ENCODE measurements at places on chromosomes 12 and 14. TPM values are rescaled to one million over a fixed set of nuclear protein-coding genes. Genes with fewer than 3 reads are reported as not detected.

The GDF11 gene
- 2.0 TPM for total RNA-seq

The VWF gene
- total RNA-seq: under 0.01 TPM

DNA sequence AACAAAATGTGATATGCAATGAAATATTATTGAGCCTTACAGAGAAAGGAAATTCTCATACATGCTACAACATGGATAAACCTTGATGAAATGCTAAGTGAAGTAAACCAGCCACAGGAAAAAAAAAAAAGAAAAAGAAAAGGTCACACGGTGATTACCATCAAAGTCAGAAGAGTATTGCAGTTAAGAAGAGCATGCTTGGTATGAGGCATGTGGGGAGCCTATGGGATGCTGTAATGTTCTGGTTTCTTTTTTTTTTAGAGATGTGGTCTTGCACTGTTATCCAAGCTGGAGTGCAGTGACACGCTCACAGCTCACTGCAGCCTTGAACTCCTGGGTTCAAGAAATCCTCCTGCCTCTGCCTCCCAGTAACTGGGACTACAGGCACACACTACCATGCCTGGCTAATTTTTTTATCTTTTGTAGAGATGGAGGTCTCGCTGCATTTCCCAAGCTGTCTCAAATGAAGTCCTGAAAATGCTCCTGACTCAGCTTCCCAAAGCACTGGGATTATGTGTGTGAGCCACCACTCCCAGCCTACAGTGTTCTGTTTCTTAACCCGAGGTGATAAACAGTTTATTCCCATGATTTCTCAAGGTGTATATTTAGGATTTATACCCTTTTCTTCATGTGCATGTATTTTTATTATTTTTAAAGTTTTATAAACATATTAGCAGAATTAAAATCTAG is 96.2 kb downstream of the SEC23A start:
- no peak for DNase-seq

- DNase-seq: no peak
Observed at GRCh38 chr12:94582591-94582990, 67.8 kb downstream of the TMCC3 start.

DNA sequence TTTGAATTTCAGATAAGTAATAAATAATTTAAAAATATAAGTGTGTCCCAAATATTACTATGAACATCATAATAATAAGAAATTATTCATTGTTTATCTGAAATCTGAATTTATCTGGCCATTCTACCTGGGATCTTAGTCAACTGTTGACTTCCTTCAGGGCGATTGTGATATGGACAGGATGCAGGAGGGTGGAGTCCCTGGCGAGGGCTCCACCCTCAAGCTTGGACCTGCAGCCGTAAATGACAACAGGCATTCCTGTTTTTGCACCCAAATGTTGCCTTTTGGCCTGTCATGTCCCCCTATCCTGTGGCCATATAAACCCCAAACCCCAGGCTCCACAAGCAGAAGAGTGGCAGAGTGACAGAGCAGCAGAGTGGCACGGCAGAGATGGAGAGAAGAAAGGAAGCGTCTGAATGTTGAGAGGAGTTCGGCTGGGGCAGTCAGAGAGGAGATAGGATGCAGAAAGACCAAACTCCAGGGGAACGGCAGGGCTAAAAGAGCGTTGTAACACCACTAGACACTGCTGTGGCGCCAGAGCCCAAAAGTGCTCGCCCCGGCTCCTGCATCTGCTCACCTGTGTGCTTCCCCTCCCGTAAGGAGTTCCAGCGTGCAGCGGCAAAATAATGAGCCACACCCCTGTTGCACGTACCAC is 39.4 kb upstream of the FUT8 start:
- DNase-seq: no peak

- no peak for DNase-seq
Observed at GRCh38 chr12:111074559-111074958, 154.2 kb upstream of the MYL2 start.

DNA sequence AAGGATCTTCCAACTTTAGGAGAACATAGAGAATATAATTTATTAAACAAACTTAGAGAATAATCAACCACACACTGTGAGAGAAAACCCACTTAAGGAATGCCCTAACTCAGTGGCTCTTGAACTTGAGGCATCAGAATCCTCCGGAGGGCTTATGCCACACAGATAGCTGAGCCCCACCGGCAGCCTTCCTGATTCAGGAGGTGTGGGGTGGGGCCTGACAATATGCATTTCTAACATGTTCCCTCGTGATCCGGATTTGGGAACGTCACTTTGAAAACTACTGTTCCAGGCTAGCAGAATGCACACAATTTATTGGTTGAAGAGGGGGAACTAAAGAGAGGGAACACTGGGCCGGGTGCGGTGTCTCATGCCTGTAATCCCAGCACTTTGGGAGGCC is 2.0 kb upstream of the SOAT2 start:
- DNase-seq: no peak

GRCh38 chr12:4810219-4810671 is 90.0 kb downstream of the GALNT8 start:
- DNase-seq: no peak

GRCh38 chr14:44428231-44428945 is 78.7 kb downstream of the FSCB start:
- DNase-seq: no peak

DNA sequence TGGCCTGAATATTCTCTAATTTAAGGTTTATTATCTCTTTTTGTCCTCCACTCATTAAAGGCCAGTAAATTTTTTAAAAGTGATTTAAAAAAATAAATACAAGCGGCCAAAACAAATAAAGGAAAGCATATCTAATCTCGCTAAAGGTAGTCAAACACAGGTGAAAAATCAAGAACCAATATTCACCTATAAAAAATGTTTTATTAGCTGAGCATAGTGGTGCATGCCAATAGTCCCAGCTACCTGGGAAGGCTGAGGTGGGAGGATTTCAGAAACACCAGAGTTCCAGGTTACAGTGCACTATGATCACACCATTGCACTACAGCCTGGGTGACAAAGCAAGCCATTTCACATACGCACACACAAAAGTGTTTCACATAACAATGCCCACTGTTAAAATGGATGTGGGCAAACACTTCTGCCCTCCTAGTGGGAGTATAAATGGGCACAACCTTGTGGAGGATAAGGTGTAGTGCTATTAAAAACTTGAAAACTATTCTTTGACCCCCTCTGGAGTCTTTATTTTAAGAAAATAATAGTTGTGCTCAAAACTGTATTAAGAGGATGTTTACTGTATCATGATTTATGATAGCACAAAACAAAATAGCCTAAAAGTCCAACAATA is 32.7 kb upstream of the NAP1L1 start:
- no peak for DNase-seq
